ENCODE measurements at places on chromosomes 6 and 20. TPM values are rescaled to one million over a fixed set of nuclear protein-coding genes. Genes with fewer than 3 reads are reported as not detected.

DNA sequence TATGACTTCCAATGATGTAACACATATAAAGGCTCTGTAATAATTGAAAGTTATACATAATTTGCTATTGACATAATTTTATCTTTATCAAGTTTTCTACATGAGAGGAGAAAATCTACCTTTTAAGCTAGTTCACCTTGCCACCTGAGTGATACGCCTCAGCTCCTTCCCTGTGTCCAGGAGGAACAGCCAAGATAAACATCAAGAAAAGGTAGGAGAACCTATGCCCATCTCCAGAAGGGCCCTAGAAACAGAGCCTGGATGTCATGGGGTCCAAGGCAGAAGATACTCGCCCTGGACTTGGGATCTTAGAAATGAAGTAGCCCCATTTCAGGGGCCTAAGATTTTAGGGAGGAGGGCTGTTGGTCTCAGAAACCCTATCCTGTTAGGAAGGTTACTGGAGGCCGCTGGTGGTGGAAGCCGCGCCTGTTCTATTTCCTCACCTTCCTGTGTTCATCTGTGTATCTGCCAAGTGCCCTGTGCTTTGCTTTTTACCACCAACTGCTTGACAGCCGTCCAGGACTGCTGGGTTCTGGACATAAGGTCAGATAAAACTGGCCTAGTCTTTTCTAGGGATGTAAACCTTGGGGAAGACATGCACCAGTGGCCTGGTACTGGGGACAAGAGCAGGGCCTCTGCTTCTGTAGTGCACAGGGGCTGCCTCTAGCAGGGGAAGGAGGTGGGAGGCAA, 178.5 kb downstream of the ARID1B start:
- DNase-seq = no peak

- DNase-seq = no peak
These were observed 164.9 kb downstream of the EYA2 start for GRCh38 chr20:47059536-47059935.

DNA sequence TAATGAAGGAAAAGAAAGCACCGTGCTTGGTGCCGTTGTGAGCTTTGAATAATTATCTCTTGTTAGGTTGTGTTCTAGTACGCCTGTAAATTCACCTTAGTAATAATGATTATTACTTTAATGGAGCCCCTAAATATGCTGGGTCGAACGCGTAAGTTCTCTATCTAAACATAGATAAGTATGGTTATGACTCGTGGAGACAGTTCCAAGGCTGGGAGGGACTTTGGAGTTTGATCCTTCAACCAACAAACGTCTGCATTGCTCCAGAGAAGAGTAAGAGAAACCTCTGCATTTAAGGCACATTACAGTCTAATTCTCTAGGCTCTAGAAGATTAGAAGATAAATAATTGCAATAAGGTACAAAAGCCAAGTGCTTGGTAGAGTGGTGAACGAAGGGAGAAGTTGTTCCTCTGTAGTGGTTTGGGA, 514 bp downstream of the ACOT13 start:
- DNase-seq = peak; percentile 40

GRCh38 chr6:107679457-107679856, 144.7 kb downstream of the SCML4 start:
- DNase-seq = no peak

- no peak for DNase-seq
These were observed 6.6 kb downstream of the TUBB start for GRCh38 chr6:30726506-30727413.

DNA sequence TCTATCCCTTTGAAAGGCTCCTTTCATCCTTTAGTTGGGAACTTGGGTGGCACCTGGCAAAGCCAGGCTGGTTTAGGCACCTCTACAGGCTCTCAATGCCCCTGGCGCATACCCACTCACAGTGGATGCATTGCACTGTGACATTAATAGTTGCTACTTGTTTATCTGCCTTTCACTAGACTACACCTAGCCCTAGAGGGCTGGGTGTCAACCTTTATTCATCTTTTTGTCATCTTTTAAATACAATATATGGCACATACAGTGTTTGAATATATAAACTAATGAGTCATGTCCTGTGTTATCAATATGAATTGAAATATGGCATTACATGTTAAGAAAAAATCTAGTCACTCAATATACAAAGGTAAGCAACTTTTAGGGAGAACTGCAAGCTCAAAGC, 120.0 kb upstream of the BCLAF1 start:
- DNase-seq = no peak

- DNase-seq = no peak
These were observed 644 bp downstream of the OARD1 start for GRCh38 chr6:41071501-41071922.

- DNase-seq = no peak
These were observed 16.4 kb downstream of the CEBPB start for GRCh38 chr20:50207026-50207425.

GRCh38 chr6:79223611-79224404, 10.7 kb downstream of the HMGN3 start:
- no peak for DNase-seq

GRCh38 chr6:106918115-106918514, 56.4 kb downstream of the CD24 start:
- peak; percentile 36 for DNase-seq

DNA sequence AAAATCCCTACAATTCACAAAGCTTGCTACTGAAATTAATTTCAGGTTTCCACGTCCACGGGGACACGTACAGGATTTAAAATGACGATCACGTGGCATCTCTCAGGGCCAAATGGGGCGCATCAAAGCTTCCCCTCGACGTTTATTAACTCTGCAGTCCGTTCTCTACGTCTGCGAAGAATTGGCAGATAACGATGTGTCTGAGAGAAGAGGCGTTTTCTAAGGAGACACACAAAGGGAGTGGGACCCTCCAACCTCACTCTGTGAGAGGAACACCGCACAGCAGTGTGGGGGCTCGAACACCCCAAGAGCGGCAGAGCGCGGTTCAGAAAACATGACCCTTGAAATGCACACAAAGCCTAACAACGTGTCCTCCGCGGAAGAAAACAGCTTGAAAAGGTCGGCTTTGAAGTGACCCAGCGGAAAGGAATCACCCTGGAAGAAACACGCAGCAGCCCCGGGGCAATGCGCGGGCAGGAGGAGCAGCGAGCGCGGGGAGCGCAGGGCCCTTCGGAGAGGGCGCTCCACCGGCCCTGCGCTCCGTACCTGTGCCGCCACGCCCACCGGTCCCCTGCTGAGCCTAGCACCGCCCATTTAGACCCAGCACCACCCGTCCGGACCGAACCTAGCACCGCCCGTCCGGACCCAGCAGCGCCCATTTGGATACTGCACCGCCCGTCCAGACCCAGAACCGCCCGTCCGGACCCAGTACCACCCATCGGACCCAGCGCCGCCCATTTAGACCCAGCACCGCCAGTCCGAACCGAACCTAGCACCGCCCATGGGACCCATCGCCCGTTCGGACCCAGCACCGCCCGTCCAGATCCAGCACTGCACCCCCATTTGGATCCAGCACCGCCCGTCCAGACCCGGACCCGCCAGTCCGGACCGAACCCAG, 1.1 kb upstream of the AFDN start:
- DNase-seq = no peak

DNA sequence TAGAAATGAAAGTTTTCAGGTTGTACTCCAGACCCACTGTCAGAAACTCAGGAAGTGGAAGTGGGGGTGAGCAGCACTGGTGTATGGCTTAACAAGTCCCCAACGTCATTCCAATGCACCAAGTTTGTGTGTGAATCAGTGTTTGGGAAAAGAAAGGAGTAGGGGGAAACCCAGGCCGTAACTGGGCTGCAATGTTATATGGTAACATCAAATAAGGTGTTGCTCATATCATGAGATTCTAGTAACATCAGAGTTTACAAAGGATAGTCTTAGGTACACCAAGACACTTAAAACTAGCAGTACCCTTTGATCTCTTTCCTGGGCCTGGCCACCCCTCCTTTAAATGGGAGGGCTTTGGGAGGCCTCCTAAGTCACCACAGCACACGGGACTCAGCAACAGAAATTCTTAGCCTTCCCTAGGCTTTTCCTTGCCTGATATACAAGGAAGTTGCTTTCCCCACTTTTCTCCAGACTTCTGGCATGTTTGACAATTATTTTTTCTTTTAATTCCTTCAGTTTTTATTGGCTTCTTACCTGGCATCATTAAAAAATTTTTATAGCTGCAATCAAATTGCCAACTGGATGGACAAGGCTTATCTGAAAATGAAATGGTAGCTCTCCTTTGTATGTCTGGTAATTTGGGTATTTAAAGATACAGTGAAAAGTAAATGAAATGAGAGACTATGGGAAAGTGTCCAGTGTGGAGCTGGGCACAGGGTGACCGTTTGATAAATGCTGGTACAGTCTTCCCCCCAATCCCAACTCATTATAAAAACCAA, 15.1 kb downstream of the E2F3 start:
- DNase-seq = no peak

GRCh38 chr6:63858691-63859090, 223.1 kb downstream of the PHF3 start:
- no peak for DNase-seq

DNA sequence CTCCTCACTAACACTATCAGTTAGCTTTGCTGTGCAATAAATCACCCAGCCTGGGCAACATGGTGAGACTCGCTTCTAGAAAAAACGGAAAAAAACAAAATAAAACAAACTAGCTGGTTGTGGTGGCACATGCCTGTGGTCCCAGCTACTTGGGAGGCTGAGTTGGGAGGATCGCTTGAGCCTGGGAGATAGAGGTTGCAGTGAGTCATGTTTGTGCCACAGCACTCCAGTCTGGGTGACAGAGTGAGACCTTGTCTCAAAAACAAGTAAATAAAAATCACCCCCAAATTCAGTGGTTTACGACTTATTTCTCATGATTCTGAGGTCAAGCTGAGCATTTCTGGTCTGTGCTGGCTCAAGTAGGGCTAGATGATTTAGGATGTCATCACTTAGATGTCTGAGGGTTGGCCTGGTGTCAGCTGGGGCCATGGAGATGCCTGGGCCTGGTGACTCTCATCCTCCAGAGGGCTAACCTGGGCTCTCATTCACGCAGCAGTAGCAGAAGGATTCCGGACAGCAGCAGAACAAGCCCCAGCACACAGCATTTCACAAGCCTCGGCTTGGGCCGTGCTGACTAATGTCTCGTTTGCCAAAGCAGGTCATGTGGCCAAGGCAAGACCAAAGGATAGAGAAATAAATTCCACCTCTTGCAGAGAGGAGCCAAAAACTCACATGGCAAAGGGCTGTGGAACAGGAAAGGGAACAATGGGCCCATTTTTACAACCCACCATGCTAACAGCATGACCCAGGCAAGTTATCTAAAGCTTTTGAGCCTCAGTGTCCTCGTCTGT, 32.5 kb downstream of the MGME1 start:
- no peak for DNase-seq

DNA sequence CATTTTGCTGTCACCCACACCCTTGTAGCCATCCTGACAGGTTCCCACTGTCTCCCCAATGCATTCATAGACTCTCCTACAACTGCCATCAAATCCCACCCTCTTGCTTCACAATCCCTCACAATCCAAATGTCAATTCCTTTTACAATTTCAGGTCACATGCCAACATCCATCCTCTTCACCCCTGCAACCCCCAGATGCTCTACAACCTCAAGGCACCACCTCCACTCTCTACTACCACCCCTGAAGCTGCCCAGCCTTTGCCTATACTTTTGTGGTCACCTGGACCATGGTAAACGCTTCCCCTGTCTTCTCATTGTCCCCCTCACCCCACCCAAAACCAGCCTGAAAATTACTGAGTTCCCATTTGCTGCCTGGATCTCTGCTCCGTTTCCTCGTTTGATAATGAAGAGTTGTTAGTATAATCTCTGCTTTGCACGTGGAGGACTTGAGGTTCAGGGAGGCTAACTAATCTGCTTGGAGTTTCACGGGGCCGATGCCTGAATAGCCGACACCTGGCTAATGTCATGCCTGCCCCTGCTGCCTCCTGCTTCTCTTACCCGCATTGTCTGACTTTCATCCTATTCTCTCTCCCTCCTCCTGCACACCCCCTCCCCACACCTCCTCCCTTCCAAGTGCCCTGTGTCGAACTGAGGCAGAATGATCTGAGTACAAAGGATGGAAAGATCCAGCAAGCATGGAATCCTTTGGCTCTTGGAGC, 82.4 kb upstream of the TOX2 start:
- DNase-seq = no peak

DNA sequence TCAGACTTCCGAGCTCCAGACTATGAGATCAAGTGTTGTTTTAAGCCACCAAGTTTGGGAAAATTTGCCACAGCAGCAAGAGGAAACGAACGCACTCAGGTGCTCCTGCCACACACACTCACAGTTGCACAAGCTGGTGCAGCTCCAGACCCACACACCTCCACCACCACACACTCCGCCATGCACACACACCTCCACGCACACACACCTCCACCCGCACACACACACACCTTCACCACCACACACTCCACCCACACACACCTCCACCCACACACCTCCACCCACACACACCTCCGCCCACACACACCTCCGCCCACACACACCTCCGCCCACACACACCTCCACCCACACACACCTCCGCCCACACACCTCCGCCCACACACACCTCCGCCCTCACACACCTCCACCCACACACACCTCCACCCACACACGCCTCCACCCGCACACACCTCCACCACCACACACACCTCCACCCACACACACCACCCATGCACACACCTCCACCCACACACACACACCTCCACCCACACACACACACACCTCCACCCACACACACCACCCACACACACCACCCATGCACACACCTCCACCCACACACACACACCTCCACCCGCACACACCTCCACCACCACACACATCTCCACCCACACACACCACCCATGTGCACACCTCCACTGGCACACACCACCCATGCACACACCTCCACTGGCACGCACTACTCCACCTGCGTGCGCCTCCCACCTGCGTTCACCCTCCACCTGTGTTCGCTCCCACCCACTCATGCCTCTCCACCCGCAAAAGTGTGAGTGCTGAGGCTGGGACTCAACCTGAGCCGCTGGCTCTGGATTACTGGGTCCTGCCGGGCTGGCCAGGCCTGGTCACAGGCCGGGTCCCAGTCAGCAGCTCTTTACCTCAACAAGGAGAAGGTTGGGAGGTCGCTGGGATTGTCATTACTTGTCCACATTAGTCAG, 175.6 kb downstream of the BMP7 start:
- DNase-seq = no peak

- DNase-seq = no peak
These were observed 24.7 kb downstream of the MGME1 start for GRCh38 chr20:17993546-17993945.

GRCh38 chr6:70666706-70667105, 977 bp upstream of the SMAP1 start:
- no peak for DNase-seq

FNDC1 gene
- polyA plus RNA-seq = 124 TPM

ADGRF1 gene
- polyA plus RNA-seq = 0.08 TPM

RIPPLY2 gene
- 0.23 TPM for polyA plus RNA-seq

ULBP2 gene
- not detected for polyA plus RNA-seq

SLC22A7 gene
- polyA plus RNA-seq = not detected

MUC21 gene
- not detected for polyA plus RNA-seq
